Immature natural killer cell (primary cell): ENCODE measurements at places on chromosomes 12 and 14. TPM values are rescaled to one million over a fixed set of nuclear protein-coding genes. Genes with fewer than 3 reads are reported as not detected.

DNA sequence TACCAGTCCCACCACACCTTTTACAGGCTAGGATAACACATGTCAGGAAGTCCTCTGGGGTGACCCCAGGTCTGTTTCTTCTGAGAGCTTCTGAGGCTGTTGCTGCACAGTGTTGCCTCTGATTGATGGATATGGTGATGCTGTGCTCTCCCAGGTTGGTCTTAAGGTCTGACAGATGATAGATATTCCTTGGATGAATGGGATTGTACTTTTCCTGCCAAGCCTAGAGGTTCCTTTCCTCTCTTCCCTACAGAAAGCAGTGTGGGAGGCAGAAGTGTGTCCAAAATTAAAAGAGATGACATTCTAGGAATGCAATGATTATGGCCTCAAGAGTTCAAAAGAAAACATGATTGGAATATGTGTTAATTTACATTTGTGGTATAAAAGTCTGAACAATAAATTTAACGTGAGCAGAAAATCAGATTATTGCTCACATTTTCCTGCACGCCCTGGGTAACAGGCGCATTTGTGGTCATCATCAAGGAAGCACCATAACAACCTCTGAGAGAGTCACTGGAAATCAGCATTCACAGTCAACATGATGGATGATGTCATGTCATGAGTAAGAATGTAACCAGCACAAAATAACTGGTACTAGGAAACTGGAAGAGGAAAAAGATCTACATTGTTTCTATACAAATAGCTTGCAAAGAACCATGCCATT lies 73.7 kb downstream of the BBS10 start:
- no peak for DNase-seq
- H3K4me1 ChIP-seq, result no peaks in the 10 kb centered on the region
- no peak overlapping the region for H3K27ac ChIP-seq
- H3K36me3 ChIP-seq, result no peaks in the 10 kb centered on the region

DNA sequence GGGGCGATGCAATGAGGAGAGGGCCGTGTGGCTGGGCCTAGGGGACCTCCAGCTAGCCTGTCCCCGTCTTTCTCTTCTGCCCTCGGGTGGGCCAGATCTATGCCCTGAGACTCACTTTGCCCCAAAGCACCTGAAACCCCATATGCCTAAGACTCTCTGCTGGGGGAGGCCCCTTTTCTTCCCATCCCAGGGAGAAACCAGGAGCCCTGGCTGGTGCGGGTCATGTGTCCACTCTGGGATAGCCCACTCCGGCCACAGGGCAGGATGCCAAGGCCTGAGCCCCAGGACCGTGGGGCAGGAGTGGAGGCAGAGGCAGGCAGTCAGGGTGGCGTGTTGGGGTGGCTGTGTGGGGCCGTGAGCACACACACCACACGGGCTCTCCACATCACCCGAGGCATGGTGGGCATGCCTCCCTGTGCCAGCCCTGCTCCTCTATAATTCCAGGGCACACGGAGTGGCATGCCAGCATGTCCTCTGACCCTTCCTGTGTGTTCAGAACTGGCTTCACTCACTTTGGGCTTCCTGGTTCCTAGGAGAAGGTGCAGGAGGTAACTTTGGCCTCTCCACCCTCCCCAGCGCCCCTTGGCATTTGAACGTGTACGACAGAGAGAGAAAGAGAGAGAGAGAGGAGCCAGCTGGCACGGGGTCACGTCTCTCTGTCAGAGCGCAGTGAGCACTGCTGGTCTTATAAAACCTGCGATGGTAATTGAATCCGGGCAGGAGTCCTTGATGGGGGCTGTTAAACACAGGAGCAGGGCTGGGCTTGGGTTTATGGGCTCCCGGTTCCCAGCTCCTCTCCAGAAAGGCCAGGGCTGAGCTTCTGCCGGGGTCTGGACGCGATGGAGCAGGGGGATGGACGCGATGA lies 144.2 kb downstream of the KIF26A start:
- peaks cover 2% of the 10 kb centered on the region for H3K27me3 ChIP-seq
- no peak overlapping the region for H3K4me3 ChIP-seq
- no peak overlapping the region for H3K27ac ChIP-seq

DNA sequence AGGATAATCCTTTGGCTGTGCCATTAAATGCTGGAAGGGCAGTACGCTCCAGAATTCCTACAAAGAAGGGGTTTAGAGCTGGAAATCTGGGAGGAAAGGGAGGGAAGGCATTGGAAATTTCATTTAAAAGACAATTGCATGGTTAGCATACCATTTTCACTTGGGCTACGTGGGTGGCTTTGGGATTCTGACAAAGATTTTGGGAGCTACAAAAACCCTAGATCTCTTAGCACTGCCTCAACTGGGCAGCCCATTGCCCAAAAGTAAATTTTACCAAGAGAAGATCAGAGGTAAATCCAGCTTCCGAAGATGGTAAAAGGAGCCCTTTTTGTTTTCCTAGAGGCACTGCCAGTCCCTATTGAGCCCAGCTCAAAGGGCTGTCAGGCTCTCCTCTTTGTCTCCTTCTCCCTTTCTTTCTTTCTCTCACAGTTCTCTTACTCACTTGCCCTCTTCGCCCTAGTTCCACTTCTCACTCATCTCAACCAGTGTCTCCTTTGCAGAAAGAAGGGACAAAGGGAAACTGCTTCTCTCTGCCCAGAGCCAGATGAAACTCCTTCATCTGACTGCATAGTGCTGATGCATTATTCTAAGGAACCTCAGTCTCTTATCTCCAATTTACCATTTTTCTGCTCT lies 125.4 kb upstream of the PLEKHA5 start:
- no peak for DNase-seq
- no peaks in the 10 kb centered on the region for H3K36me3 ChIP-seq

GRCh38 chr12:108689314-108690190 lies 41.8 kb downstream of the CORO1C start:
- H3K4me1 ChIP-seq, result peaks cover 35% of the 10 kb centered on the region
- H3K36me3 ChIP-seq, result no peaks in the 10 kb centered on the region
- H3K27ac ChIP-seq, result peak overlapping the region; percentile 46
- peaks cover 2% of the 10 kb centered on the region for H3K27me3 ChIP-seq
- no peak overlapping the region for H3K4me3 ChIP-seq

GRCh38 chr12:124131659-124132058 lies 158.6 kb downstream of the ZNF664 start:
- no peak overlapping the region for H3K4me3 ChIP-seq
- H3K27ac ChIP-seq, result no peak overlapping the region
- no peak for DNase-seq
- no peaks in the 10 kb centered on the region for H3K36me3 ChIP-seq
- H3K4me1 ChIP-seq, result no peaks in the 10 kb centered on the region
- no peaks in the 10 kb centered on the region for H3K27me3 ChIP-seq

GRCh38 chr14:101173698-101174521 lies 270.4 kb upstream of the RTL1 start:
- peaks cover 6% of the 10 kb centered on the region for H3K27me3 ChIP-seq
- H3K4me1 ChIP-seq, result no peaks in the 10 kb centered on the region
- no peak for DNase-seq
- no peak overlapping the region for H3K4me3 ChIP-seq
- no peaks in the 10 kb centered on the region for H3K36me3 ChIP-seq

DNA sequence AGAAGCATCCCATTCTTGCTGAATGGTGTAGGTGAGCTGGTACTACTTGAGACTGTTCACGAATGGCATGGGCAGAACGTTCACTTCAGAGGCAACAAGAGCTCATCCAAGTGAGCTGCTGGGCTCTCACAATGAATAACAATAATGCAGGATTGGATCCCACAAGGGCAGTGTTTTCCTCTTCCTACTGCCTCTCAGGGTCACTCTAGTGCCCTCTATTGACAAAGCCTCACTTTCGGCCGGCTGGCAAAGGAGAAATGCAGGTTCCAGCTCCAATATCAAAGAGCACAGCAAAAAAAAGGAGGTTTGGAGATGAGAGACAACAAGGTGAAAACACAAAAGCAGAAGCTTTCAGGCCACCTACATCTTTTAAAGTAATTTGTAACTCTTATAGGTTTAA lies 74.6 kb upstream of the MYF6 start:
- no peaks in the 10 kb centered on the region for H3K27me3 ChIP-seq
- no peaks in the 10 kb centered on the region for H3K4me1 ChIP-seq
- no peak for DNase-seq
- H3K36me3 ChIP-seq, result no peaks in the 10 kb centered on the region
- H3K4me3 ChIP-seq, result no peak overlapping the region
- no peak overlapping the region for H3K27ac ChIP-seq

- no peak overlapping the region for H3K4me3 ChIP-seq
- H3K27ac ChIP-seq, result no peak overlapping the region
- H3K27me3 ChIP-seq, result no peaks in the 10 kb centered on the region
- DNase-seq, result no peak
Measured at GRCh38 chr14:98175436-98175835, 1096.6 kb downstream of the BCL11B start.

DNA sequence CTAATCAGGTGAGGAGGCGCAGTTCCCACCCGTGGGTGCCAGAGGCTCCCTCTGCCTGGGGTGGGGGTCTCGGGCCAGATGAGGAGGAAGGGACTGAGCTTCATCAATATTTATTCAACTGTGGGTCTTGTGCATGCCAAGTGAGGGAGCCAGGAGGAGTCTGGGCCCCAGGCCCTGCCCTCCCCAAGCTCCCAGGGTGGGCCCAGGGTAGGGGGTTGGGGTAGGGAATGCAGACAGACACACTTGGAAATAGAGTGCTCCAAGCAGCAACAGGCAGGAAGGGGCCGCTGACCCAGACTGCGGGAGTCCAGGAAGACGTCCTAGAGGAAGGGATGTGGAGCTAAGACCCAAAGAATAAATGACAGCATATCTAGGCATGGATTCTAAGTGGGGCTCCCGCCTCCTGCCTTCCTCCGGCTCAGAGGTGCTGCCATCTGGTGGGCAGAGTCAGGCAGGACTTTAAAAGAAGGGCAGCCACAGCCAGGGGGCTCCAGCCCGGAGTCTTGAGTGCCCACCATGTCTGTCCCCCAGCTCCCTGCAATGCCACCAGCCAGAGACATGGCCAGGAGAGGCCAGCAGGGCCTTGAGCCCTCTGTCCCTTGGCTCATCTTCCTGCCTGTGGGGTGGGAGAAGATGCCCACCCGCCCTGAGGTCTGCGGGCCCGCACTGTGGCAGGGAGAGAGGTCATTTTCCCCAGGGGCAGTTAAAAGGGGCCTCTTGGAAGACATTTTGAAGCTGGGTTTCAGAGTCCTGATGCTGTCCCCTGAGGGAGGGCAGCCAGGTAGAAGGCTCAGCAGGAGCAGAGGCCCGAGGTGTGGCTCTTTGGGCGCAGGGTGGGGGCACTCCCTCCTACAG lies 70.1 kb downstream of the PHETA1 start:
- no peaks in the 10 kb centered on the region for H3K36me3 ChIP-seq
- no peaks in the 10 kb centered on the region for H3K4me1 ChIP-seq
- no peak for DNase-seq

DNA sequence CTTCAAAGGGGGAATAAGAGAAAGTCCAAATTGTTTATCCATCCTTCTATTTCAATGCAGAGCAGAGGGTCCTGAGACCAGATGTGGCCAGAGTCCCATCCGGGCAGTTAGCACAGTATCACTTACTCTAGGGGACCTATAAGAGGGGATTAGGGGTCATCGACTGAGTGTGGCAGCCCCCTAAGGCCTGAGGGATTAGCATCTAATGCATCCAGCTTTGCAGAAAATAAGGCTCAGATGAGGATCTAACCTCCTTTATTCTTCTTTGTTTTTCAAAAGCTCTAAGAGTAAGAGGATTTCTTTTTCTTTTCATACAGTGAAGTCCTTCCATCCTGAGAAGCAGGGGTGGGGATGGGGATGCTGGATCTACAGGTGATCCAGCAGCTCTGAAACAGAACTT lies 43.5 kb downstream of the NEUROD4 start:
- no peaks in the 10 kb centered on the region for H3K36me3 ChIP-seq
- H3K4me1 ChIP-seq, result no peaks in the 10 kb centered on the region
- H3K27ac ChIP-seq, result no peak overlapping the region
- DNase-seq, result no peak
- peaks cover 5% of the 10 kb centered on the region for H3K27me3 ChIP-seq

DNA sequence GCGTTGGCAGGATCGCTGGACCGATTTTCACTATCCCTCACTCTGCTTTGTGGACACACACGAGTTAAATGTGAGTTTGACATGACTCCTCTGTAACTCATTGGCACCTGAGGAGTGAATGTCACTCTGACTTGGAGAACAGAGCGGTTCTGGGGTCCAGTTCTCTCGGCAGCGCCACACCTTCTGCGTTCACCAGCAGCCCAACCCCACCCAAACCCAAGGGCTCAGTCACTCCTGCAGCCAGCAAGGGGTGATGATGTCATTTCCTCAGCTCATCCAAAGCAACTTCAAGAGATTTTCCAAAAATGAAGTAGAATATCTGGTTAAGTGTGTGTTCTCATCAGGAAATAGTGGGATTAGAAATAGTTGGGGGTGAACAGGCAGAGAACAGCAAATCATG lies 36.3 kb downstream of the ADGRD1 start:
- no peak for DNase-seq
- H3K4me1 ChIP-seq, result peaks cover 4% of the 10 kb centered on the region
- H3K27me3 ChIP-seq, result peaks cover 2% of the 10 kb centered on the region
- no peak overlapping the region for H3K27ac ChIP-seq
- no peaks in the 10 kb centered on the region for H3K36me3 ChIP-seq

DNA sequence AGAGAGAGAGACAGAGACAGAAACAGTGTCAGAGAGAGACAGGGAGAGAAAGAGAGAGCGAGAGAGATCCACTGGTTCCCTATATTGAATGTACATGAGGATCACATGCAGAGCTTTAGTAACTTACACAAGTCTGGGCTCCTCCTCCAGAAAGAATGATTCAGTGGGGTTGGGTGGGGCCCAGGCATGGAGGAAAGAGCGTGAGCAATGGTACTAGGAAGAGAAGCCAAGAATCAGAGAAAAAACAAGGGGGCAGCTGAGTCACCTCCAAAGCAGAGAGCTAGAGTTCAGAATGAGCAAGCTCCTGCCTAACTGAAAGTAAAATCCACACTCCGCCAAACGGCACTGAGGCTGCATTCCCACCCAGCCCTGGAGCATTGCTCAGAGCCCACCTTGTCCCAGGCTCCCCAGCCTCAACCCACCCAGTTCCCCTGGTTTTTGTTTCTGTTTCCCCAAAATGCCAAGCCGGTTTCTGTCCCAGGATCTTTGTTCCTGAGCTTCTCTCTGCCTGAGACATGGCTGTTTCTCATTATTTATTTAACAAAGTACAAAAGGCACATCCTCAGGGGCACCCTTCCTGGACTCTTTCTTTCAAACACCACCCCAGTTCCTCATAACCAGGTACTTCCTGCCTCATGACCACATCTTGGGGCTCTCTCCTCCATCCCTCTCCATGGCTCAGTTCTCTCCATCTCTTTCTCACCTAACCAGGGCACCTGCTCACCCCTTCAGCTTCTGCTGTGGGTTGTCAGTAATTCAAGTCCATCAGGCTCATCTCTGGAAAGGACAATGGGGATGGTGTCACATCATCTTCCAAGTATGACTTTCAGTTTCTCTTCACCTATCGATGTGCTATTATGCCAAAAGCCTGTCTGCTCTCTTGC lies 670.3 kb upstream of the TBX3 start:
- no peak for DNase-seq
- H3K36me3 ChIP-seq, result no peaks in the 10 kb centered on the region
- H3K27me3 ChIP-seq, result no peaks in the 10 kb centered on the region
- no peak overlapping the region for H3K4me3 ChIP-seq

EEF1AKMT3 gene
- 2.8 TPM for polyA plus RNA-seq

DHH gene
- not detected for polyA plus RNA-seq

ZNF891 gene
- 0.38 TPM for polyA plus RNA-seq

C12orf75 gene
- 277 TPM for polyA plus RNA-seq

OR4M1 gene
- polyA plus RNA-seq, result not detected

AP5M1 gene
- polyA plus RNA-seq, result 42.7 TPM

RNF41 gene
- polyA plus RNA-seq, result 49.0 TPM

TAS2R8 gene
- not detected for polyA plus RNA-seq

KLRB1 gene
- polyA plus RNA-seq, result 303 TPM

DTX3 gene
- 8.1 TPM for polyA plus RNA-seq

PITPNM2 gene
- polyA plus RNA-seq, result 7.1 TPM

ADAM20 gene
- not detected for polyA plus RNA-seq
